ENCODE measurements at places on chromosomes 3 and 15.

GRCh38 chr3:82033186-82033585 lies 271.7 kb upstream of the GBE1 start:
- no peak for DNase-seq

DNA sequence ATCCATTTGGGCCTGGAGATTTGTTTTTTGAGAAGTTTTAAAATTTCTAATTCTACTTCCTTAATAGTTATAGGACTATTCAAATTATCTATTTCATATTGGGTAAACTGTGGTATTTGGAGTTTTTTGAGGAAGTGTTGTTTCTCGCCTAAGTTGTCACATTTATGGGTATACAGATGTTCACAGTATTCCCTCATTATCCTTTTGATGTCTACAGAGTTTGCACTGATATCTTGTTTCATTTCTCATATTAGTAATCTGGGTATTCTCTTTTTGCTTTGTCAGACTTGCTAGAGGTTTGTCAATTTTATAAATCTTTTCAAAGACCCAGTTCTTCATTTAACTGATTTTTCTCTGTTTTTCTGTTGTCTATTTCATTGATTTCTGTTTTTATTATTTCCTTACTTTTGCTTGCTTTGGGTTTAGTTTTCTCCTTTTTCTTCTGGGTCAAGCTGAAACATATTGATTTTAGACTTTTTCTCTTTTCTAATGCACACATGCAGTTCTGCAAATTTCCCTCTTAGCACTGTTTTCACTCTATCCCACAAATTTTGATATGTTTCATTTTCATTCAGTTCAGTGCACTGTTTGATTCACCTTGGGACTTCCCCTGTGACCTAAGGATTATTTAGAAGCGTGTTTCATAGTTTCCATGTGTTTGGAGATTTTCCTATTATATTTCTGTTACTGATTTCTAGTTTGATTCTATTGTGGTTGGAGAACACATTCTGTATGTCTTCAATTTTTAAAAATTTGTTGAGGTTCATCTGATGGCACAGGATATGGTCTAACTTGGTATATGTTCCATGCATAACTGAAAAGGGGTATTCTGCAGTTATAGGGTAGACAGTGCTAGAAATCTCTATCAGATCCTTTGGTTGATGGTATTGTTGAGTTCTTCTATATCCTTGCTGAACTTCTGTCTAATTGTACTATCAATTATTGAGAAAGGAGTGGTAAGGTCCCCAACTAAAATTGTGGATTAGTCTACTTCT lies 79.6 kb downstream of the SUMF1 start:
- DNase-seq = no peak

DNA sequence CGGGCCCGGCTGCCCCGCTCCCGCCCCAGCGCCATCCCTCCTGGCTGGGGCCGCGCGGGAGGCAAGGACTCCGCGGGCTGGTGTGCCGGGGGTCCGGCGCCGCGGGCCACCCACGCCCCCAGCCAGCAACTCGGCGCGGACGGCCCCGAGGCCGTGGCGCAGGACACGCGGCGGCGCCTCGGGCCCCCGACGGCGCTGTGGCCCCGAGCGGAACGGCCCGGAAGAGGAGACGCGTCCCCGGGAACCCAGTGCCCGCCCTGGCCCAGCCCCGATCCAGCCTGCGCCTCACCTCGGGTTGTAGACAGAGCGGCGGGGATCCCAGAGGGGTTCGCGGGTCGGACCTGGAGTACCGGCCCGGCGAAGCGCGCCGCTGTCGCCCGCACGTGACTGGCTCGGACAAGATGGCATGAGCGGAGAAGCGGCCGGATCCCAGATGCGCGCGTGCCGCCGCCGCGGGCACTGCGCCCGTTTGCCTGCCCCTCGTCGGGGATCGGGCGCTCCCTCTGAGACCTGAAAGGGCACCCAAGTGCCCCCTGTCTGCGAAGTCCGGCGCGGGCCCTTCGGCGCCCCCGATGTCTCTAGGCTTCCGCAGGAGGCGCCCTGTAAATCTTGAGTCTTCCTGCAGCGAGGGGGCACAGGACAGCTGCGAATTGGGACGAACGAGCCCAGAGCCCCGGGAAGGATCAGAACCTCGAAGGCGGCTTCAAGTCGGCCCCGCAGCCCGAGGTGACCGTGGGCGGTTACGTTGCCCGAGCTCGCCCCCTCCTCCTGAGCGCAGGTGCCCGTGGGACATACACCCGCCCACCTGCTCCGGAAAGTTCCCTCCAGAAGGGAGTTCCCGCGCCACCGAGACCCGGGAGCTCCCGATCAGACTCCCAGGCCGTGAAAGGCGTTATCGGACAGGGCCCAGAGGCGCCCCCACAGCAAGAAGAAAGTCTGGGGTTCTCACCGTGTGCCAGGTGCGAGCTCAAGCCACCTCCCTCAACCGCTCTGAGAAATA lies 598 bp upstream of the SFMBT1 start:
- peak; percentile 80 for DNase-seq

GRCh38 chr3:38560996-38561717 lies 65.0 kb downstream of the EXOG start:
- no peak for DNase-seq

DNA sequence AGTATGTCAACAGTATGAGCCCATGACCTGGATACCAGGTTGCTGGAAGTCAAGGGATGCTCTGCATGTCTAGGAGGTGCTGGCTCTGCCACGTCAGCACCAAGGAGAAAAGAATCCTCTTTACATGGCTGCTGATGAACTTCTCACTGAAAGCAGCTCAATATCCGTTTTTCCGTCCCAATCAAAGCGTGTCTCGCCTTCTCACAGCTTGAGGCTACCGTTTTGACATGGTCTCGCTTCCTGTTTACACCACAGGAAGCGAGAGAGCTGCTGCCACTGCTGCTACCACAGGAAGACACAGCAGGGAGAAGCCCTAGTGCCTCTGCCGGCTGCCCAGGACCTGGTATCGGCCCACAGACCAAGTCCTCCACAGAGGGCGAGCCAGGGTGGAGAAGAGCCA lies 27.3 kb downstream of the STARD5 start:
- DNase-seq = peak; percentile 79

DNA sequence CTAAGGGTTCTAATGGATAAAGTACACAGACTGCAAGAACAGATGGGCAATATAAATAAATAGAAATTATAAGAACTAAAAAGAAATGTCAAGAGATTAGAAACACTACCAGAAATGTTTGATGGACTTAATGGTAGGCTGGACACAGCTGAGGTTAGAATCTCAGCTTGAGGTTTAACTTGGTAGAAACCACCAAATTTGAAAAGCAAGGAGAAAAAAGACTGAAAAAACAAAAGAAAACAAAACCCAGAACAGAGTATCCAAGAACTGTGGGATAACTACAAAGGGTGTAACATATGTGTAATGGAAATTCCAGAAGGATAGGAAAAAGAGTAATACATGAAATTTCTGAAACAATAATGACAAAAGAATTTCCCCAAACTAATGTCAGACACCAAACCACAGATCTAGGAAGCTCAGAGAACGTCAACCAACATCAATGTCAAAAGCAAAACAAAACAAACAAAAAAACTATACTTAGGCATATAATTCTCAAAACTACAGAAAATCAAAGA lies 35.0 kb downstream of the RFX7 start:
- no peak for DNase-seq

DNA sequence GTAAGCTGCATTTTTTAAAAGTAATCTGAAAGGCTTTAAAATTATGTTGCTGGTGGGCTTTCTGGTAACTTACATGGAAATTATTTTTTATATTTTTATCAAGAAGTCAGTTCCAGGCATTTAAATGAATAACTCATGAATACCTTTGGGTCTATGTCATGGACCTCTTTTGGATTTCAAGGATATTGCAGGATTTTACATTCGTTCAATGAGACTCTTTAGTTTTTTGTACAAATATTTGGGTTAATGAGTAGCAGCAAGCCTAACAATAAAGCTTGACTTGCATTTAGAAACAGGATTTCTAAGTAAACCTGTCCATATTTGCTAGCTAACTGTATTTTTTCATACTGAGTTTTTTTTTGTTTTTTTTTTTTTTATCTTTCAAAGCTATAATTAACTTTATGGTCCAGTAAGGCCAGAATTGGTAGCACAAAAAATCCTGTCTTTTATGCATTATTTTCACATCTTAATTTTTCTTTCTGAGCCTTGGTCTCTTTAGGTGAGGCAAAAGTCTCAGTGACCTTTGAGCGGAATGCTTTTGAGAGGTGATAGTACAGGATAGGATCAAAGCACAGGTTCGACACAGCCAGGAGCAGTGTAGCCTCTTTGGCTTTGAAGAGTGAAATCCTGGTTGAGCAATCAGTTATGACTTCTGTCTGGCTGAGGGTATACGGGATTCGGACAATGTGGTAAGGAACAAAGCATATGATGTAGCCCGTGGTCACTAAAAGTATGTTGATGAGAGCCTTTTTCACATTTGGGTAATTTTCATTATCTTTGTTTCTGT lies 4.8 kb downstream of the GPR171 start:
- no peak for DNase-seq

DNA sequence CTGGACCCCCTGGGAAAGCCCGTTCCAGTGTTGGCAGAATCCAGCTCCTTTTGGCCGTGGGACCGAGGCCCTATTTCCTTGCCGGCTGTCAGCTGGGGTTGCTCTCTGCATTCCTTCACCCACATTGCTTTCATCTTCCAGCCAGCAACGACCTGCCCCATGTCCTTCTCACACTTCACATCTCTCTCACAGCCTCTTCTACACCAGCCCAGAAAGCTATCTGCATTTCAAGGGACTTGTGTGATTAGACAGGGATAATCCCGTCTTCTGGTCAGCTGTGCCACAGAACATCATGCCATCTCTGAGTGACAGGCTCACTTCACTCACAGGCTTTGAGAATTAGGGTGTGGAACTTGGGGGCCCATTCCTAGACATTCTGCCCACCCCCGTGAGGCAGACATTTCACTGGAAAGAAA lies 16.4 kb downstream of the EFCC1 start:
- no peak for DNase-seq

- no peak for DNase-seq
These were observed 80.8 kb upstream of the RNU6-1 start for GRCh38 chr15:67920524-67921240.

- no peak for DNase-seq
These were observed 78.3 kb upstream of the ARL6 start for GRCh38 chr3:97686258-97686657.

DNA sequence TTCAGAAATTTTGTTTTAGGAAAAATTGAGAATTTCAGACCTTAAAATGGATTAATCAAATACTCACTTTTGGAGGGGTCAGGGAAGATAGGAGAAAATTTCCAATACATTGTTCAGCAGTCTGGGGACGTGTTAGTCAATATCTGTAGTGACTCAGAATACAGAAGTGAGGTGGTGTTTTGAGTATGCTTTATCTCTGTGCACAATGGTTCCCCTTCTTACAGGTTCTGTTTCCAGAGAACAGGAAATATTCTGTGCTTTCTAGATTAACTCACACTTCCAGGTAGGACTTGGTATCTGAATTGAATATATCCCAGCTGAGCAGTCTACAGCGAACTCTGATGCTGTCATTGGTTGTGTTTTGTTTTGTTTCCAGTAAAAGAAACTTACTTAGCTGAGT lies 30.7 kb upstream of the CCDC54 start:
- peak; percentile 38 for DNase-seq

GRCh38 chr15:55513152-55513551 lies 5.1 kb upstream of the DNAAF4 start:
- no peak for DNase-seq

DNA sequence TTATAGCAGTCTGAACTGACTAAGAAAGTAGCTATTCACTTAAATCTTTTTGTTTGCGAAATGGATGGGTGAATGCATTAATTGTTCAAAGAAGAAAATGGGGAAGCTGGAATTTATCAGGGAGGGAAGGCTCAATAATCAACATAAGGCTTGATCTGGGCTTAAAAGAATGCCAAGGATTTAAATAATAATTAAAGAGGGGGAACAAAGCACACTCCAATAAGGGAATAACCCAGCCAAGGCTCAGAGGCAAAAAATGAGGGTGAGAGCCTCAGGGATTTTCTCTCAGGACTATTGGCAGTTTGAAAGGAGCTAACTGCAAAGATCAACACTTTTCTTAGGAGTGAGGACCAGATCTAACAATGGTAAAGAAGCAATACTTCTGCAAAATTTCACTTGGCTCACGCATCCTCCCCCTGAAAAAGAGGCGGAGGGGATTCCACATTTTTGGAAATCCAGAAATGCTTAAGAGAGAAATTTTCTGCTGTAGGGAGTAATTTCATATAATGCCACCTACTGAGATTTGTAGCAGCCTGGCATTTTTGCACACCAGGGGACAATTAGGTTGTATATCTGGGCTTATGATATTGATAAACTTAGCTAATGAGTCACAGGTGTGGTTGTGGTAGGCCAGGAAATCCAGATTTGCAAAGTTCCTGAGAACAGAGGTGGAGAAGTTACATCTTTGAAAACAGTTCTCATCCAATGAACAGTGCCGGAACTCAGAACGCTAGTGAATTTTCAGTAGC lies 405.1 kb downstream of the TUSC7 start:
- DNase-seq = no peak

- DNase-seq = no peak
These were observed 184.2 kb upstream of the STAC start for GRCh38 chr3:36196058-36196457.

GRCh38 chr15:47820057-47820746 lies 102.9 kb downstream of the SEMA6D start:
- DNase-seq = no peak

All from hematopoietic multipotent progenitor cell treated with erythropoietin and hydrocortisone succinate and interleukin-3 and kit ligand, for 6 days (in vitro differentiated cells).